ENCODE measurements at places on chromosomes 1 and 21.

DNA sequence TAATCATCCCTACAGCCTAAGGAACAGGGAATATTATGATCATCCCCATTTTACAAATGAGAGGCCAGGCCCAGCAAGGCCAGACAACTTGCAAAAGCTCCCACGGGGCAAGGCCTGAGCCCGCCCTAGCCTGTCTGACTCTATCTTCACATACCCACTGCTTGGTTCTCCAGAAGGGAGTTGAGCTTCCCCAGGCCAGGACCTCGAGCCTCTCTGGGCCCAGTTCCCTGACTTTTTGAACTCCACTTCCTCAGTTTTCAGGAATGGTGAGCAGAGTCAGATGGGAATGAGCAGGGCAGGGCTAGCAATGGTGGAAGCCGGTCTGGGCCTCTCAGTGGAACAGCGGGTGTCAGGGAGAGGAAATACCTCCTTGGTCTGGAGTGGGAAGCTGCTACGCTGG is 39.3 kb downstream of the CACNA1S start:
- no peak for DNase-seq

- no peak for DNase-seq
These were observed 126.6 kb upstream of the BEND5 start for GRCh38 chr1:48903291-48903690.

GRCh38 chr1:194658090-194658439 is 1471.7 kb upstream of the B3GALT2 start:
- DNase-seq, result no peak

DNA sequence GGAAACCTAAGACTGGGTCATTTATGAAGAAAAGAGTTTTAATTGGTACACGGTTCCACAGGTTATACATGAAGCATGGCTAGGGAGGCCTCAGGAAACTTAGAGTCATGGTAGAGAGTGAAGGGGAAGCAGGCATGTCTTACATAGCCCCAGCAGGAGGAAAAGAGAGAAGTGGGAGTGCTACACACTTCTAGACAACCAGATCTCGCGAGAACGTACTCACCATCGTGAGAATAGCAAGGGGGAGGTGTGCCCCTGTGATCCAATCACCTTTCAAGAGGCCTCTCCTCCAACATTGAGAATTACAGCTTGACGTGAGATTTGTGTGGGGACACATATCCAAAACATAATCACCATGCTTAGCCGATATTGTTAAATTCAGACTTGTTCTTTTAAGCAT is 62.8 kb downstream of the DYRK1A start:
- no peak for DNase-seq

GRCh38 chr1:117810553-117810952 is 118.9 kb downstream of the GDAP2 start:
- DNase-seq, result no peak

GRCh38 chr1:168243198-168243597 is 17.4 kb downstream of the SFT2D2 start:
- no peak for DNase-seq

GRCh38 chr1:227068883-227069282 is 128.8 kb downstream of the COQ8A start:
- no peak for DNase-seq

DNA sequence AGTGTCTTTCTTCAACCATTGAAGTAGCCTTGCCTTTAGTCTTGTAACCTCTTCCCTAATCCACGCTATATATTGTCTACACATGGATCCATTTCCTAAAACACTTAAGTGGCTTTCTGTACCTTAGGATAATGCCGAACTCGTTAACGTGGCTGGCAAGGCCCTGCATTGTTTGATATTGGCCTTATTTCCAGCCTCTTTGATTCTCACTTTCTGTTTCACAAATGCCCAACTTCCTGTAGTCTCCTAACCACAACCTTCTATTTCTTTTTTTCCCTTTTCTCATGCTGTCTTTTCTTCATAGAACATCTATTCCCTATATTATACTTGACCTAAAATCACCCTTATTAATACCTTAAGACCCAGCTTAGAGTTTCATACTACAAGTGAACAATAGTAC is 536.0 kb downstream of the LMO4 start:
- no peak for DNase-seq

DNA sequence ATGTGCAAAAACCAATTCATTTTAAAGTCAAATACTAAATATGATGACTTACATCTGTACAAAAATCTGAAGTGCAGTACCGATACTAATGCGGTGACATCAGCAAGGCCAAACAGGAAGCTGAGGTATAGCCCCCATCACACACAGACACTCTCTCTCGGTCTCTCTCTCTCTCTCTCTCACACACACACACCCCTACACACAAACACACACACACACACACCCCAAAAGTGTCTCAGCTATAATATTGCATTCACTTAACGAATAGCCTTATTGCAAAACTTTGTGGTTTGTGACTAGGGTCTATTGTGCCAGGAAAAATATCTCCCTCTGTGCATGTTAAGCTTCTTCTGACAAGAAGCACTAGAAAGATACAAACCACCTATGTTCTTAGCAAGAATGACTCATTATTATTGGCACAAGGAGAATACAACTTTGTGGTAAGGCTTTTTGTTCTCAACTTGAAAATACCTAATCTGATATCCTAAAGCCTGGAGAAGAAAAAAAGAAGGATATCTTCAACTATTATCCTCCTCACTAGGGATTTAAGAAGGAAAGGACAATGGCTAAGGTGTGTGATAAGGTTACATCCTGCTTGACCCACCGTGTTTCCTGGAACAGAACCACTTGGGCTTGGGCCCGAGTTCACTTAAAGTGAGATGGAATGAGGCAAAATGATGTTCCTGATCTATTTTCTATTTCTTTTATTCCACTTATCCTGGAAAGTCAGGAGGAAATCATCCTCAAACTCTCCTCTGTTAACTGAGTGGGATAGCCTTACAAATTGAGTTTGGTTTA is 107.1 kb downstream of the NIBAN1 start:
- no peak for DNase-seq

DNA sequence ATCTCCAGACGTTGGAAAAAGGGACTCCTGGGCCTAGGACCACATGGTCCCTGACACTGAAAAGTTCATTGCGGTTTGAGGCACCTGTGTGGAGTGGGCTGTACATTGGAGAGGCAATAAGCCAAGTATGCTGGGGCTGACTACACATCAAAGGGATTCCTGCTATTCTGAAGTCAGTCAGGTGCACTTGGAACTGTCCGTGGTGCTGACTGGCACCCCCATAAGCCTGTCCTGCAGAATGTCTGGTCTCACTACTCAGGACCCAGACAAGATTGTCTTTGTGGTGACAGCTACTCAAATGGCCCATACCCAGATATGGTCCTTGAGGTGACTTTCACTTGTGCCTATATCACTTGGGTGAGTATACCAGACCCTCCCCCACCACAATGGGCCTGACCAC is 150.6 kb downstream of the RWDD3 start:
- no peak for DNase-seq

DNA sequence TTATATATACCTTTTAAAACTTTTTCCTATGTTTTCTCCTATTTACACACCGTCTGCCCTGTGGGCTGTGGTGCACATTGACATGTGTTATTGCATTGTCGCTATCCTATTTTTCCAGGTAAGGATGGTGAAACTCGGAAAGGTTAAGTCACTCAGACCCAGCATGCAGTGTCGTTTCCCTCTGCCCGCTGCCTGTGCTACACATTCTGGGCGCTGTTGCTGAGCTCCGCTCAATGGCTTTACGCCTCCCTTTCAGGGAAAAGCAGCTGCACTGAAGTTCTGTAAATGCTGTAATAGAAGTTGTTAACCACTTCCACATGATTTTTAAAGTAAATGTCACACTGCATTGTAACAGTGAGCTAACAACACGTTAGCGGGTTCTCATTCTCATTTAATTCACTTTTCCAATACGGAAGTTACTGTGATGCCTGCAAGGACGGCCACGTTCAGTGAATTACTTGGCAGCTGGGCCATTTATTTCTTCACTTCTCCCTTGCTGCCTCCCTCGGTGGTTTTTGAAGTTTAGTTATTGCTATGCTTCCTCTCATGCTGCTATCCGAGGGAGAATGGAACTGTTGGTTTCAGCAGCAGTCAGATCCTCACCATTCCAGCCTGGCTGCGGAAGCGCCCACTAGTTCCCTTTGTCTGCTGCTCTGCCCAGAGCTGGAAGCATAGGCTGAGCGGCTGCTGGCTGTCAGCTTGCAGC is 288.7 kb downstream of the SPATA17 start:
- no peak for DNase-seq

- DNase-seq, result no peak
These were observed 2.4 kb downstream of the KRTAP10-2 start for GRCh38 chr21:44548922-44549321.

- DNase-seq, result no peak
These were observed 19.2 kb upstream of the CLSTN1 start for GRCh38 chr1:9842781-9843575.

DNA sequence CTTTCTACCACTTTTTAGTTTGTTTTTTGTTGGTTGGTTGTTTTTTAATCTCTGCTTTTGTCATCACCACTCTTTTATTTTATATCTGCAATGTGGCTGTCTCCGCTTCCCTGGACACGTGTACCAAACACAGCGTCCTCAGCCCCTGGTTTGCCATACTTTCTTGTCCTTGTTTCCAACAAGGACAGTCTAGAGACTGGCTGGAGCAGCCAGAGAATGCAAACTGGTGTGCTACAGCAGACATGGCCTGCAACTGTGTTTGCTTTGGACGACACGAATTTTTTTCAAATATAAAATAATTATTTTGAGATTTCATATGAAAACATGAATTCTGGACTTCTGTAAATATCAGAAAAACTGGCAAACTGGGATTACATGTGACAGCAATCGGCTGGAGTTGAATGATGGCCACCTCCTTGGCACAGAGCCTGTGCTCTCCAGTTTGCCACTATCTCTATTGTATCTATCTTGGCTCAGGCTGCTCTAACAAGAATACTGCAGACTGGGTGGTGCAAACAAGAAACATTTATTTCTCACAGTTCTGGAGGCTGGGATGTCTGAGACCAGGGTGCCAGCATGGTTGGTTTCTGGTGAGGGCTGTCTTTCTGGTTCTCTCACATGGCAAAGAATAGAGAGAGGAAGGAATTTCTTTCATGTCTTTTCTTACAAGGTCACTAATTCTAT is 34.6 kb upstream of the POU2F1 start:
- DNase-seq, result no peak

DNA sequence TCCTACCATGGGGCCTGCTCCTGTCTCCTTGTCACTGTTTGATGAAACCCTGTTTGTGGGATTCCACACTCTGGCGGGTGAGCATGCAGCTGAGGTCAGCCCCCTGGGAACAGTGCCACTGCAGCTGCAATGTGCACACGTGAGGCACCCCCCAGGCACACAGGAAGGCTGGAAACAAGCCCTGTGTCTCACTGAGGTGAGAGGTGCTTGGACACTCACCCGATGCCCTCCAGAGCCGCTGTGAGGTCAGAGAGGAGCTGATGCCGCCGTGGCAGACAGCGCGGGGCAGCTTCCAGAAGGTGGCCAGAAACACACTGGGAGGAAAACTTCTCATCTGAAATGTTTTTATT is 49.7 kb downstream of the SLX9 start:
- no peak for DNase-seq

GRCh38 chr1:46300673-46301405 is 2.6 kb downstream of the LRRC41 start:
- no peak for DNase-seq

DNA sequence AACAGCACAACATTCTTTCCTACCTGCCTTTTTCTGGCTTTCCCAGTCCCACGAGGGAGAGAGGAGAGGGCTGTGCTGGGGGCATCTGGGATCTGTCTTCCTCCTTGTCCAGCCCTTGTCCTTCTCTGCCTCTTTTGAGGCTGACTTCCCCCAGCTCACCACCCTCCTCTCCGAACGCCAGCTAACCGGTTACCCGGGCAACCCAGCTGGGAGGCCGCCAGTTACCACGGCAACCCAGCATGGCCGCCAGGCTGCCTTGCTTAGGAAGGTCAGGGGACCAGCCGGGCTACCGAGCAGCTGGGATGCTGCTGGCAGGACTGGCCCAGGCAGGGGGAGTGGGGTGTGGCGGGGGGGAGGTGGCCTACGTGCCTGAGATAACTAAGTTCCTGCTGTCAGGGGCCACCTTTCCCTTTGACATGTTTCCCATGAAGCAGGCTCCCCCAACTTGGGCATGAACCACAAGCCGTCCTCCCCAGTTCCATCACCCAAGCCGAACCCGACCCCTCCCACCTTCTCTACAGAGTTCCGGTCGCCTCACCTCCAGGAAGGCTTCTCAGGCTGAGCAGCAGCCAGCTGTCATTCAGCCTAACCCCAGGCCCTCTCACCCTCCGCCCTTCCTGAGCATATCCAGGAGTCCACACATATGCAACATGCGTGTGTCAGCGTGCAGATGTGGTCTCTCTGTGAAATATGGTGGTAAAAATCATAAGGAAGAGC is 8.7 kb downstream of the PLEKHA6 start:
- no peak for DNase-seq

GRCh38 chr21:44697811-44698734 is 1.1 kb downstream of the KRTAP10-12 start:
- no peak for DNase-seq

- DNase-seq, result no peak
These were observed 566 bp upstream of the PAQR7 start for GRCh38 chr1:25875856-25876692.

DNA sequence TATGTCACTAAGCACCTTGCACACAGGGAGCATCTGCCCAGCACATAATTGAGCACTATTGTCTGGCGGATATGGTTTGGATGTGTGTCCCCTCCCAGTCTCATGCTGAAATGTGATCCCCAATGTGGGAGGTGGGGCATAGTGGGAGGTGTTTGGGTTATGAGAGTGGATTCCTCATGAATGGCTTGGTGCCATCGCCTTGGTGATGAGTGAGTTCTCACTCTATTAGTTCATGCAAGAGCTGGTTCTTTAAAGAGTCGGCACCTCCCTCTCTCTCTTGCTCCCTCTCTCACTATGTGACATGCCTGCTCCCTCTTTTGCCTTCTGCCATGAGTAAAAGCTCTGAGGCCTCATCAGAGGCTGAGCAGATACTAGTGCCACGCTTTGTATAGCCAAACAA is 9.5 kb downstream of the CTSK start:
- DNase-seq, result no peak

- no peak for DNase-seq
These were observed 199.0 kb upstream of the DPYD start for GRCh38 chr1:98119796-98120195.

DNA sequence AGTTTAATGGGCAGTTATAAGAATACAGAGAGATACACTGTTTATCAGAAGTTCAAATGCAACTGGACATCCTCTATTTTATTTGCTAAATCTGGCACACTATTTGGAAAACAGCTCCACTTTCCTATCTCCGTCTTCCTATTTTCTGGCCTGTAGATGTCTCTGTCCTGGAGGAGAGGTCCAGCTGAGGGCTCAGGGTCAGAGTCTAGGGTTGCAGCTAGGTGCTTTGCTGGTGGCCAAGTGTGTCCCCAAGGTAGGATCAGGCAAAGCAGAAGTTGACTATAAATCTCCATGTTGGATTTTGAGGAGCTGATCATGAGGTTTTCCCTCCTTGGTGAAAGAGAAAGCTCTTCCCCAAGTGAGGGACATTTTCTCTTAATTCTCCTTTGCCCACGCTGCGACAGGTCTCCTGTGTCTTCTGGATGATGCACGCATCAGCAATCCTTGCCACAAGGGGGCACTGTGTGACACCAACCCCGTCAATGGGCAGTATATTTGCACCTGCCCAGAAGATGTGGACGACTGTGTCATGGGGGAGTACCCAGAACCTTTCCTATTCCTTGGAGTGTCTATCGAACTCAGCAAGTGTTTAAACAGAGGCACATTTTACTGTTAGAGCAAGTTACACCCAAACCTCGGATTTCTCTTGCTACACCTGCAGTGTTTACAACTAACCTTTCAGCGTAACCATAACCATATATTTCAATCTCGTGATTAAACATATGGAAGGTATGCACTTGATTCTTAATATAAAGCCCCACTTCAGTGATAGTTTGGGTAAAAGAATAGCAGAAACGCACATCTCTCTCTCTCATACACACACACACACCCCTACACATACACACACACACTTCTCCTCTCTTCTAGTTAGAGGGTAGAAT is 10.2 kb downstream of the ADAM30 start:
- DNase-seq, result no peak

All from glomerular endothelial cell (primary cell).